ENCODE measurements at places on chromosomes 2 and 18.
A peak's percentile ranks its signal among the peaks of the same experiment; 100 is the strongest.

GRCh38 chr2:99096728-99097127 is 44.8 kb upstream of the C2orf15 start:
- no peak for DNase-seq

GRCh38 chr18:27808683-27809082 is 368.2 kb downstream of the CDH2 start:
- peak; percentile 33 for DNase-seq

GRCh38 chr18:44880170-44880569 is 199.5 kb downstream of the SETBP1 start:
- DNase-seq = no peak

- no peak for DNase-seq
Measured at GRCh38 chr2:46170026-46170425, 127.2 kb upstream of the EPAS1 start.

DNA sequence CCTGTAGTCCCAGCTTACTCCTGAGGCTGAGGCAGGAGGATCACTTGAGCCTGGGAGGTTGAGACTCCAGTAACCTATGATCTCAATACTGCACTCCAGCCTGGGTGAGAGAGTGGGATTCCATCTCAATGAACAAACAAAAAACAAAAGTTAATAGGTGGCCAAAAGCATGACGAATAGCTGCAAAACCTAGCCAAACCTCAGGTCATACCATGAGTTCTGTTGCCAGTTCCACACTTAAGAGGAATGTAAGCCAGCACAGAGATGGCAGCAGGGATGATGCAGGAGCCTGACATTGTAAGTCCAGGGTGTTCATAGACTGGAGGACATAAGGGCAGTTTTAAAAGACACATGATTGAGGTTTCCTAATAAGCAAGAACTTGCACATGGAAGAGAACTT is 55.3 kb upstream of the RMDN2 start:
- peak; percentile 29 for DNase-seq

DNA sequence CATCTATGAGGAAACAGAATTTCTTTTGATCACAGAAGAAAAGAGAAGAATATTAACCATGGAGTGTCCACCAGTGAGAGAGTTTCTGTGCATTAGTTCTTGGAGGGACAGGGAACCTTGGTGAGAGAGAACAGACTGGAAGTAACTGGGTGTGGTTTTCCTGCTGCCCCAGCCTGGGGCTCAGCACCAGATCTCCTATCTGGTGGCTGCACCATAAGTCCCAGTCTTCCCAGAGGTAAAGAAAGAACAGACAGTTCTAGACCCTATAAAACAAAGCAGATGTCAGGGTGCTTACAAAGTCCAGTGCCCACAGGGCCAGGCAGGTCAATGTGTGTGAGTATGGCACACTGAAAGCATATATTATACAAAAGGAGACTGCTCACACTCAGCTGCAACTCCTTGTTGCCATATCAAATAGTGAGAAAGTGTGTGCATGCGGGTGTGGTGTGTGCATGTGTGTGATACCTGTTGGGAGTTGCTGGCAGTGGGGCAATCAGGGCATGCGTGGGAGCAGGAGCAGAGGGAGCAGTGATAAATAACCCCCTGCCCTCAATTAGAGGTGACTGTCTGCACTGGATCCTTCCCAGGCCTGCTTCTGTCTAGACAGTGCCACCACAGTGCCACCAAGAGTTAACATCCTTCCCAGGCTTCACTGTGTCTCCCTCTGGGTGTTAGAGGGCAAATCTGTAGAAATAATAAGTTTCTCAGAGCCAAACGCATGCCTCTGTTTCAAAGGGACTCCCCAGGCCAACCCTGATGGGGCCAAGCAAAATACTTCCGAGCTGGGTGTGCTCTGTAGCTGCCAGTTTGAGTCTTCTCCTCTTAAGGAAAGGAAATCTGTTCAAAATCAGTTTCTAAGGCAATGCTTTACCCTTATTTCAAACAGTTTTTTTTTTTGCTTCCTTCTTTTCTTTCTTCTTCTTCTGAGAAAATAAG is 45.7 kb downstream of the RDH14 start:
- no peak for DNase-seq

- no peak for DNase-seq
Measured at GRCh38 chr2:173037245-173038120, 38.2 kb upstream of the MAP3K20 start.

DNA sequence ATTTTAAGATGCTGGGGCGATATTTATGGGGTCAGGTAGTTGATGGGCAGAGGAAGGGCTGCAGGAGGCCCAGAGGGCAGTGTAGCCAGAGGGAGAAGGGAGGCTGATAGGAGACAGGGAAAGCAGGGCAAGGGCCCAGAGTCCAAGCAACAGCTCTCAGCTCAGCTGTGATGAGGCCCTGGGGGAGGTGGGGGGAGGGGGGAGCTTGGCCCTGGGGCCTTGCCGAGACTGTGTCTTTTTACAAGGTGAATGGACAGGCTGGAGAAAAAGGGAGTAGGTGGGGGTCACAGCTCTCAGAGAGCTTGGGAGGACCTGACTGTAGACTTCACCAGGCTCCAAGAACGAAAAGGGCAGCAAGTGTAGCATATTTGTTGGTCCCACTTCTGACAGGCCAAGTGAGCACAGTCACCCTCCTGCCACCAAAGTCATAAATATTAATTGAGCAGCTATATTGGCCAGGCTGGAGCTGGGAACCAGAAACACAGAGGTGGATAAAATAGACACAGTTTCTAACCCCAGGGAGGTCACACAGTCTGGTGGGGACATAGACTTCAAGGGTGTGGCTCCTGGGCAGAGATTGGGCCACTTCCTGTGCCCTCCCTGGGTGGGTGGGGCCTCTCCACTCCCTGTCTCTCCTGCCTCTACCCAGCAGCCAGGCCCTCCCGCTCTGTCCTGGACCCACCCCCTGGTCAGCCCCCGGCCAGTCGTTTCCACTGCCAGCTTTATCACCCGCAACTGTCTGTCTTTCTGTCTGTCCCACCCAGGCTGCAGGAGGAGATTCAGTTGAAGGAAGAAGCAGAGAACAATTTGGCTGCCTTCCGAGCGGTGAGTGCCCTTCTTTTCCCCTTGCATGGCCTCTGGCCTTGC is 1.4 kb downstream of the DES start:
- no peak for DNase-seq

GRCh38 chr2:119431155-119431975 is at the start of gene TMEM37:
Gene TMEM37, plus strand, starts transcription at chr2:119431854. Its CDS starts 50 bp downstream, at chr2:119431904.
- peak; percentile 46 for DNase-seq

GRCh38 chr2:71830497-71831192 is 317.0 kb downstream of the CYP26B1 start:
- peak; percentile 31 for DNase-seq

GRCh38 chr2:160494201-160494644 is 616 bp upstream of the RBMS1 start:
- DNase-seq = peak; percentile 5

DNA sequence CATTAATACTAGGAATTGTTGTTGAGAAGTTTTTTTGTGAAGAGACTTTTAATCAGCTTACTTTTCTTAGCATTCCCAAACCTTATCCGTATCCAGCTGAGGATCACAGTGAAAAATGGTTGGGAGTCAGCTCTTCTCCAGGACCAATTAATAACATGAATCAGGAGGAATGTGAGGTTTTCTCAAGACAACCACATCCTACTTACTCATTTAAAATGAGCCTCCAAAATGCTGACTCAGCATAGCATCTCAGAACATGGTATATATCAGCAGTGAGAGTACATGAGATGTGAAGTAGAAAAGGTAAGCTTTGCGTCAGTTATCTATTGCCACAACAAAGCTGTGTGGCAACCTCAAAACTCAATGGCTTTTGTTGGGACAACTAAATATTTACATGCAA is 140.3 kb downstream of the NRP2 start:
- DNase-seq = peak; percentile 69

- no peak for DNase-seq
Measured at GRCh38 chr18:80200171-80200931, 47.0 kb downstream of the PARD6G start.

DNA sequence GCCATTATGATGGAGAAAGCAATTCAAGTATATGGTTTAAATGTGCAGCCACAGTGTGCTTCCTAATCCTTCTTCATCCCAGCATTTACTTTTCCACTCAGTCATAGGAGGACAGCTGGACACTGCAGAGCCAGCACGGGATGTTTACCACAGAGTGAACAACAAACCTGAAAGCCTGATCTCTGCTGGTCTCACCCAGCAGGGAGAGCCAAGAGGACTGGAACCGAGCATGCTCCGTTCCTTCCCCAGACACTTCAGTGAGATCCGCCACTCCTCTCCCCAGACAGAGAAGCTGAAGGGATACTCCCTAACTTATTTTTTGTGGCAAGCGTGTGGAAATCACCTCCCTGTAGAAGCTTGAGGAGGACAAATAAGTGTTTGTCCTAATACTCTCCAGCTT is 23.2 kb upstream of the GORASP2 start:
- no peak for DNase-seq

- DNase-seq = no peak
Measured at GRCh38 chr2:604385-604784, 72.8 kb downstream of the TMEM18 start.

- DNase-seq = no peak
Measured at GRCh38 chr18:44735096-44735495, 54.4 kb downstream of the SETBP1 start.

GRCh38 chr18:9835825-9836224 is 49.9 kb upstream of the TXNDC2 start:
- no peak for DNase-seq

DNA sequence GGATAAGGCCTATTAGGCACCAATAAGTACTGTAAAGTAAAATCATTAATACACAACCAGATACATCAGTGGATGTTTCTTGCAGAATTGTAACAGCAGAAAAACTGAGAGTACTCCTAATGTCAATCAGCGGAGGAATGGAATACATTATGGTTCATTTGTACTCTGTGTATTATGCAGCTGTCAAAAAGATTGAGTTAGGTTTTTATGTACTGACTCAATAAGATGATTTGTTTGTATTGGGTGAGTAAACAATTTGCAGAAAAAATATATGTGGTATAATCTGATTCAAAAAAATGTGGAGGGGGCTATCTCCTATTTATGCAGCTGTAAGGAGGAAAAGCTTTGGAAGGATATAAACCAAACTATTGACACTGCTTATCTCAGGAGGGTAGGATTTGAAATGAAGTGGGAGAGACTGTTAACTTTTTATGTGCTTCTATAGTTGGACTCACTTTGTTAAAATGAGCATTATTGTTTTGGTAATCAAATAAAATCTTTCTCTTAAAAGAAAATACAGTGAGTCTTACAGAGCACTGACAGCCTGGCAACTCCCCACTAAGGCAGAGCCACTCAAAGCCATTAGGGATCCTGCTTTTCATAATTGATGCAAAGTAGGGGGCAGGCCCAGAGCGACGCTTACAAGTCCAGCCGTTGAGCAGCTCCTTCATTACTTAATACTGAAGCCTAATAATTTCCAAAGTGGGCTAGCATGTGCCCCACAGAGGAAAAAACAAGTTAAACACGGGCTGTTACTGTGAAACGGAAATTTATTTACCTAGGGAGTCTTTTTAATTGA is 168.8 kb downstream of the PHLPP1 start:
- no peak for DNase-seq

DNA sequence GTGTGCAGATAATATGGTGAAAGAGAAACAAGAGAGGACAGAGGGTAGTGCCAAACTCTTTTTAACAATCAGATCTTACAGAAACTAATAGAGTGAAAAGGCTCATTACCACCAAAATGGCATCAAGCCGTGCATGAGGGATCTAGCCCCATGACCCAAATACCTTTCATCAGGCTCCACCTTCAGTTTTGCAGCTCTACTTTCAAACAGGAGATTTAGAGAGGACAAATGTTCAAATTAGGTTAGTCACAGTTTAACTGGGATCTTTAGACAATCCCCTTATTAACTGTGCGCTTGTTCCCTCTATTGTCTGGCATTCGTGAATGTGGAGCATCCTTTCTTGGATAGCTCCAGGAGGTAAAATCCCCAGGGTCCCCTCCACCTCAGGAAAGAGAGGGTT is 1209.3 kb upstream of the CHAC2 start:
- no peak for DNase-seq

GRCh38 chr2:1651121-1652033 is 92.9 kb downstream of the PXDN start:
- no peak for DNase-seq

DNA sequence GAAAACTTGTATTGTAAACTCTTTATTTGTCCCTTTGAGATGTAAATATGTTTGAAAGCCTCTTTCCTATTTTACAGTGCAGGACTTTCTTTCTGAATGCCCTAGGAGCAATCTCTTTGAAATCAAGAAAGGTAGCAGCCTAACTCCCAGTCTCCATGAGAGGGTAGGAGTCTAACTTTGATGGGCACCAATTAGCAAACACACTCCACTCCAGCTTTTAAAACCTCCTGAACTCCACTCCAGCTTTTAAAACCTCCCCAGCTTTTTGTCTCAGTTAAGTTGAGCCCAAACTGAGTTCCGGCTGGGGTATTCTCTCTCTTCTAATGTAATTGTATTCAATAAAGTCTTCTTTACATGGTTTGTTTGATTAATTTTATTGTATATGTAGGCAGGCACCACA is 493.7 kb upstream of the CDH7 start:
- no peak for DNase-seq

- peak; percentile 15 for DNase-seq
Measured at GRCh38 chr2:226115832-226116200, 683.8 kb downstream of the IRS1 start.

DNA sequence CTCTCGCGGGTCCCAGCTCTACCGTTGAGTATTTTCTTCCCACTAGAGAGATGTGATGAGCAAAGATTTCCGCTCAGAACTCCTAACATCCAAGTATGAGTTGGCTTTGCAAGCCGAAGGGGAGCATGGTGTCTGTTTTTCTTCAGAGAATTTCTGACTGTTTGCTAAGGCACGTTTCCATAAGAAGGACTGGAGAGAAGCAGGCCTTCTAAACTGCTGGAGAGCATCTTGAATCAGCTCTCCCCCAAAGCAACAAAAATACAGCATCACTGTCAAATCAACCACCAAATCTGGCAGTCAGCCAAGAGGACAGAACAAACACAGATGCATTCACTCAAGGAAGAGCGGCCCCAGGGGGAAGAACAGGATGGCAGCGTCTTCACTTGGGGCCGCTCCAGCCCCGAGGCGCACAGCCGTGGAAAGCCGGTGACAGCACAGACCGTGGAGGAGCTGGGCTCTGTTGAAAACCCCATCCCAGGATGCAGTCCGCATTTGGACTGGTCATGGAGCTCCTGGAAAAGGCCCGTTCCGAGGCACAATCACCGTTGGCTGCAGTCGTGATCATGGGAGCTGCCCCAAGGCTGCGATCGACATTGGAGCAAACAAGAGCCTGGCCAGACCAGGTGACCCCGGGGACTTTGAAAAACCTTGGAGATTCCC is 101.4 kb downstream of the NFATC1 start:
- DNase-seq = no peak

GRCh38 chr2:103448495-103448894 is 686.7 kb downstream of the TMEM182 start:
- DNase-seq = no peak

Data from ELR (cell line).